ENCODE measurements at places on chromosomes 6 and 20. TPM values are rescaled to one million over a fixed set of nuclear protein-coding genes. Genes with fewer than 3 reads are reported as not detected.

Gene CST5
- 0.47 TPM for polyA plus RNA-seq

DNA sequence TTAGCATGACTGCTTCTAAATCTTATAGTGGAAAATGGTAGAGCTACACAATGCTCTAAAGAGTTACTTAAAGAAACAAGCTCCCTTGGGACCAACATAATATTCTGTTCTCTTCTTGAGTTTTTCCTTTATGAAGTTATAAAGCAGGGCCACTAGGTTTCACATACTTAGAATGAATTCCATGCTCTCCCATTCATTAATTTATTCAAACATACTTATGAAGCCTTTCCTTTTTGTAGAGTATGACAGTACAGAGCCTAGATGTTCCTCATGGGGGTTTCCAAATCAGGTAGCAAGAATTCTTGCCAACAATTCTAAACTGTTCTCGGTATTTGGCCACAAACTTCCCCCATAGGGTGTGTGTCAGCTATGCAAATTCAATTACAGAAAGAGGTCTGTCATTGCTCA, 20.6 kb upstream of the FABP7 start:
- no peak for DNase-seq

Gene NFATC2
- polyA plus RNA-seq, result 1.4 TPM

- no peak for DNase-seq
Observed at GRCh38 chr6:47700596-47700995, 2.2 kb downstream of the ADGRF4 start.

DNA sequence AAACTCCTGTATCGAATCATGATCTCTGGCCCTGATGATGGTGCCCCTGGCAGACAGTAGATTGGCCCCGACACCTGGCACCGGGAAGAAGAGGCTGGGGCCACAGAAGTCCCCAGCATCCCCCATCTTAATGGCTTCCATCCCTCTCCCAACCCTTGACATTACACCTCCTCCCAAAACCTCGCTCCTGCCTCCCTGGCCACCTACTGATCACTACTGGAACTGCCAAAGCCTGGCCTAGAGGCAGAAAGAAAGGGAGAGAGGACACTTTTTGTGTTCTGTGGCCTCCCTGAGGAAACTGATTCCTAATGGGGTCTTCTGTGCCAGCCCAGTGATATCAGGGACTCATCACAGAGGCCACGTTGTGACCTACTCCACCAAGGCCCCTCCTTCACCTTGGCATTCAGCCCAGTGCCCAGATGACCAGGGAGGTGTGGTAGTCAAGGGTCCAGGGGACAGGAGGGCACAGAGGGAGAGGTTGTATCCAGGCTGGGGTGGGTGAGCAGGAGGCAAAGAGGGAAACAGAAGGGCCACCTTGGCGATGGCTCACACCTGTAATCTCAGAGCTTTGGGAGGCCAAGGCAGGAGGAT, 6.1 kb downstream of the C20orf173 start:
- DNase-seq, result no peak

- no peak for DNase-seq
Observed at GRCh38 chr20:43727980-43728590, 1.3 kb upstream of the GTSF1L start.

Gene CDH4
- polyA plus RNA-seq, result 6.8 TPM

All from right renal cortex interstitium (tissue), 3 donors.